ENCODE measurements at places on chromosomes 12 and 14.

- DNase-seq, result no peak
Observed at GRCh38 chr12:123934829-123935228, 37.8 kb downstream of the CCDC92 start.

- no peak for DNase-seq
Observed at GRCh38 chr14:65462411-65462810, 49.9 kb downstream of the FUT8 start.

DNA sequence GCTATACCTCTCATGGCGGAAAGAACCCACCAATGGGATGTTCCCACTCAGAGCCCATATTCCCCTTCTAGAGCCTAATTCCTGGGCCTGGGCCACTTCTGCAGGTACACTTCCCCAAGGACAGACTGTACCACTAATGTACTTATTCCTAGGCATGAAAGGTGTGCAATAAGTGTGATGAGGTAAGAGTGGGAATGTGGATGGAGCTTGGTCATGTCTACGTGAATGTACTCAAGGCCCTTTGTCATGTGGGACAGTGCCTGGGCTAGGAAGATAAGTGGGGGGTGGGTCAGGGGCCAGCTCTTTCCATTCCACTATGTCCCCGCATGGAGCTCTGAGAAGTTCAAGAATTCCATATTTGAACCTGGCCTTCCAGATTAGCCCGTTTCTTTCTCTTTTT, 63.4 kb upstream of the FUT8 start:
- DNase-seq, result no peak

DNA sequence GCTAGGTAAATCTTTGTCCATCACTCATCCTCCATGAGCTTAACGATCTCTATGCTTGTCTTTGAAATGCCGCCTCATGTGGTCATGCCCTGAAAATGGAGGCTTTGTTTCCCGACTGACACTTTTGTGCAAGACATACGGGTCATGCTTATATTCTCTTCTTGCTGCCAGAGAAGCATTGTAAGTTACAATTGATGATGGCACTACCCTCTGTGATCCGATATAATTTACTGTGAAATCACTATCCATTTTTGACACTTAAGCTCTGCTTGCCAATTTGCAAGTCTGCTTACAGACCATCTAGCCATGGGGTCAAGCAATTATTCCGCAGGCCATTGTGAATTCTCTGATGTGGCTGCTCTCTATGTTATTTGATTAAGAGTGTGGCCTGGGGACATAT, 650.0 kb downstream of the FLRT2 start:
- no peak for DNase-seq

- DNase-seq, result no peak
Observed at GRCh38 chr12:89939522-89940215, 231.0 kb upstream of the ATP2B1 start.

DNA sequence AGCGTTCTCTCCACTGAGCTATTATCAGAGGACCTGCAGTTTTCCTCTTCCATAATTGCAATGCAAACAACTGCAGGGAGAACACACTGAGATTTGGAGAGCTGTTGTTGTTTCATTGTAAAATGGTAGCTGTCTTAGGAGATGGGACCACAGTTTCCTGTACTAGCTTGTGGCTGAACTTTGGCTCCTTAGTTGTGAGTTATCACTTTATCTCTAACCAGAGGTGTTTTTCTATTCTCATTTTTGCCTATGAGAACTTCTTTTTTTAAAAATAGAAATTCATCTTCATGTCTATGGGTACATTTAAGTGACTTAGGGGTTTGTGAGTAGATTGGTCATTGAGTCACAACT, 216.5 kb downstream of the SLC38A4 start:
- peak; percentile 30 for DNase-seq

- no peak for DNase-seq
Observed at GRCh38 chr14:61646366-61647116, 48.8 kb upstream of the HIF1A start.

DNA sequence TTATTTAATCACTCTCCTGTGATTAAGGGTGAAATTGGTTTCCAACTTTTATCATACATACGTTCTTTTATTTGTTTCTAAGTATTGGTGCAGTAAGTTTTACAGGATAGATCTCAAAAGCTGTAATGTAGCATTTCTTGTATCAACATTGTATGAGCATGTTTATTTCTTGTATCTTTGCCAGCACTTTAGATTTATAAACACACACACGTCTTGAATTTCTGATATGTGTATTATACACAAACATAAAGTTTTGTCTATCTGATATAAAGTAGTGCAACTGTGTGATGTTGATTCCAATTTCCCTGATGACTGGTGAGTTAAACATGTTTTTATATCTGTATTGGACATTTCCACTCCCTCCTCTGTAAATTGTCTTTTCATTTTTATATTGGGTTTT, 134.7 kb downstream of the NOVA1 start:
- no peak for DNase-seq

DNA sequence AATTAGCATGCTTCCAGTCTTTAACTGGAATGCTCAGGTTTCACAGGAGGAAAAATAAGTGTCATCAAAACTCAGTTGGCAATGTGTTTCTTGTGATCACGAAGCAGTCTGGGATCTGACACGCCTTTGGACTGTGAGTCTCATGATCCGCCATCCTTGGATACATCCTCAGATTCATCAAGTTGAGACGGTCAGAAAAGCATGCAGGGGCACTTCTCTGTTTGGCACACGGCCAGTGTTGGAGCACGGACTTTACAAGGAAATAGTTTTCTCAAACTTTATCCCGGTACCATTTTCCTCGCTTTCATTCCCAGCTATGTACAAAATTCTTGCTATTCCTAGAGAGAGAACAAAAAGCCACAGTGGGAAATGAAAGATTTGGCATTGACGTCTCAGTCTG, 88.4 kb upstream of the PARP11 start:
- no peak for DNase-seq

DNA sequence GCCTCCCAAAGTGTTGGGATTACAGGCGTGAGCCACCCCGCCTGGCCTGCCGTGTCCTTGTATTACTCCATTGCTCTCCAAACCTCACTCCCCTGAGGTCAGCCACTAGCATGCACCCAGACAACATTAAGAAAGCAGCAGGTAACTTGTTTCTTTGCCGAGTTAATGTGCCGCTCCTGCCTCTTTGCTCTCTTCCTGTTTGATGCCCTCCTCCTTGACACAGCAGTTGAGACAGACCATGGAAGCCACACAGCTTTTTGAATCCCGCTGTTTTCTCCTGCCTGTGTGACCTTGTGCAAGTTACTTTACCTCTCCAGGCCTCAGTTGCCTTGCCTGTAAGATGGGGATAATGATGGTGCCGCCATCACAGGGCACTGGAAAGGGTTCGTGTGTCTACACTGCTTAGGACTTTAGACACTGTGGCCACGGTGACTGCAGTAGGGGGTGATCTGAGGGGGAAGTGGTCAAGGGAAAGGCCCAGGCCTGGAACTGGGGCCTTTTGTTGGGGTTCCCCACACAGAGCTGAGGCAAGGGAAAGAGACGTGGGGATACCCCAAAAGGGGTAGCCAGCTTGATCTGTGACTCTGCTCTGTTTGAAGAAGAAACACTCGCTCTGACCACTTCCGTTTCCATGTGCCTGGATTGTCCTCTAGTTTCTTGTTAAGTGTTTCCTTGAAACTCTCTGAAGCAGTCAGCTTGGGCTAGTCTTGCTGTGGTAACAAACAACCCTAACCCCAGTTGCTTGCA, 69.3 kb downstream of the RIN3 start:
- DNase-seq, result no peak

- DNase-seq, result no peak
Observed at GRCh38 chr14:51176839-51177238, 63.2 kb upstream of the TMX1 start.

- no peak for DNase-seq
Observed at GRCh38 chr12:8157484-8158198, 826 bp downstream of the ZNF705A start.

DNA sequence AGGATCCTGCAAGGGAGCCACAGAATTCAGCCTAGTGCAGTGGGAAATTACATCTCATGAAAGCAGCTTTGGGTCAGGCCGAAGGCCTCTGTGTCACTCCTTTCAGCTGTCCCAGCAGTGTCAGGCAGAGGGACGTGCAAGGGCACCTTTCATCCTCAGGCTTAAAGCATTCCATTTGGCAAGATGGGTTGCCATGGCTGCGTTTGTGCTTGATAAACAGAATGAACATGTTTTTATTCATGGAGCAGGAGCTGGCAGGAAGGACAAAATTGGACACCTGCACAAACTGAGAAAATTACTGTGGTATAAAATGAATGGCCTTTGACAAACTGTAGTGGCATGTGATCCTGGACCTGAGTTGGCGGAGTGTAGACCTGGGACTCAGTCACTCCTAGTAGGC, 29.4 kb downstream of the ACAD10 start:
- no peak for DNase-seq

GRCh38 chr12:119296535-119296934, 38.0 kb upstream of the CCDC60 start:
- DNase-seq, result no peak

GRCh38 chr14:61098721-61099120, 117.7 kb downstream of the SLC38A6 start:
- DNase-seq, result no peak

- no peak for DNase-seq
Observed at GRCh38 chr12:84856156-84856900, 56.3 kb downstream of the SLC6A15 start.

- no peak for DNase-seq
Observed at GRCh38 chr14:68658029-68658509, 134.8 kb downstream of the ZFP36L1 start.

- DNase-seq, result no peak
Observed at GRCh38 chr12:106445959-106446358, 88.4 kb downstream of the POLR3B start.

DNA sequence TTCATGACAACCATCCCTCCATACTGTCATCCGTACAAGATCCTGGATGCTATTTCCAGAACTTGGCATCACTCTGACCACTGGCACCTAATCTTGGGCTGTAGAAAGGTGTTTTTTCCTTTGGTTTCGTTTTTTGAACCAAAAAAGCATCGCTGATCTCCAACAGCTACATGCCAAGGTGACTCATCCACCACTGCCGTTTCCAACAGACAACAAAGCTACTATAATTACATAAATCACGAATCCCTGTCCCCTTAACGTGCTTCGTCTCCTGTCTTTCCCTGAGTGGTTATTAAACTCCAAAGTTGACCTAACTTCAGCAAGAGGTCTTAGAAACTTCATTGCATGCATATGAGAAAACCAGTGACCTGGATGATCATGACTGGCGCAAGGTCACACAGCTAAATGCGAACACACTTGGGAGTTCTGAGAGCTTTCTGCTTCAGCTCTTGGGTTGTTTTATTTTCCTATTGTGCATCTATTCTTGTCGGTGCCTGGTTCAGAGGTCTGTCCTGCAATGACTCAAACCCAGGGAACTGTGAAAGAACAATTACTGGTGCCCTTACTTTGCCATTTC, 99.9 kb downstream of the PPM1H start:
- no peak for DNase-seq

- no peak for DNase-seq
Observed at GRCh38 chr12:113757221-113758002, 208.7 kb downstream of the RBM19 start.

- DNase-seq, result no peak
Observed at GRCh38 chr14:75406856-75407255, 21.0 kb upstream of the JDP2 start.

DNA sequence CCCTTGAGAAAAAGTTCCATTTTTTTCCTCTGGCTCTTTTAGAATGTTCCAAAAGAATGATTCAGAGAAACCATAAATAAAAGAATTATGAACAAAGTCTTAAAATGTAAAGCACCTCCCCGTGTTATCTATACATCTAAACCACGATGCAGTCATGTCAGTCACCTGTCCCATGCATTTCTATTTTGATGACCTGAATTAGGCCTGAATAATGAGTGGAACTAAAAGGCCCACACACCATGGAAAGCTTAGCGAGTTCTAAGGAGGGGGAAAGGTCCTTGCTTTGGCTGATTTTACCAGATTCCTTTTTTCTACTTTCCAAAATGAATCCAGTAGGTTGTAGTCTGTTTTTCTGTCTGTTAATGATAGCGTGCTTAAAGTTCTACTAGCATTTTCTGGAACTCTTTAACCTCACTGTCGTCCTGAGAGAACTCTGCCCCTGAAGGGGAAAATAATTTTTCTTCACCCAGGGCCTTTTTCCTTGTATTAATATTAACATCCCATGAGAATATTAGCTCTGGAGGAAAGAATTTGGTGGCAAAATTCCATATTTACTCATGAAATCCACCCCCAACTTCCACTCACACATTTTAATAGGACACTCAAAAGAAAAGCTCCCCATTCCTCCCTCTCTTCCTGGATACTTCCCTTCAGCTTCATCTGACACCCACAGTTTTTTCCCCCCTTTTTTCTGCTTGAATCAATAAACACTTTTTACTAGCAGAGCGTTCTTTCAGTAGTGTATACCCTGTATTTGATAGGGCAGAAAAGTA, 266.3 kb upstream of the DIO2 start:
- DNase-seq, result no peak

DNA sequence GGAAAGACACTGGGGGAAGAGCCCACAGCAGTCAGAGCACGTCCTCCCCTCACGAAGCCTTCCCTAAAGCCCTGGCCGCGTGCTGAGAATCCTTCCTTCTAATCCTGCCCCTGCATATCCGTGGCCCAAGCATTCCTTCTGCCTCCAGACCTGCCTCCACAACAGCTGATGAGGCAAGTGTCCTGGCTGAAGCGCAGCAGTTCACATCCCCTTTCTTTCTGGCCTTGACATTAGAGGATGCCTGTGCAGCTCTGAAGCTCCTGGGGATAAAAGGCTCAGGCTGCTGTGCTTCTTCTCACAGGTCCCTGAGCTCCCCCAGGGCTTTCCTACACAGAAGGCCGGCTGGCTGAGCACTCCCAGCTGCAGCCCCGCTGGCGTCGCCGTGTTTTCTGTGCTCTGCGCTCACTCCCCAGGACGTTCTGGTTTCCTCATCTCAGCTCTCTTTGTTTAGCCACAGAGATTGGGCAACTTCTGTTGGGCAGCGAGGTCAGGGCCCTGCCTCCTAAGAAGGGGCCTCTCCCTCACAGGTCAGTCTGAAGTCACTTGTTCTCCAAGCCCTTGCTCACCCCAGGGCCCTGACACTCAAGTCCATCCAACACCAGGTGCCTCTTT, 45.8 kb downstream of the NINJ2 start:
- no peak for DNase-seq

GRCh38 chr14:103231376-103232019, 102.5 kb upstream of the EIF5 start:
- no peak for DNase-seq

DNA sequence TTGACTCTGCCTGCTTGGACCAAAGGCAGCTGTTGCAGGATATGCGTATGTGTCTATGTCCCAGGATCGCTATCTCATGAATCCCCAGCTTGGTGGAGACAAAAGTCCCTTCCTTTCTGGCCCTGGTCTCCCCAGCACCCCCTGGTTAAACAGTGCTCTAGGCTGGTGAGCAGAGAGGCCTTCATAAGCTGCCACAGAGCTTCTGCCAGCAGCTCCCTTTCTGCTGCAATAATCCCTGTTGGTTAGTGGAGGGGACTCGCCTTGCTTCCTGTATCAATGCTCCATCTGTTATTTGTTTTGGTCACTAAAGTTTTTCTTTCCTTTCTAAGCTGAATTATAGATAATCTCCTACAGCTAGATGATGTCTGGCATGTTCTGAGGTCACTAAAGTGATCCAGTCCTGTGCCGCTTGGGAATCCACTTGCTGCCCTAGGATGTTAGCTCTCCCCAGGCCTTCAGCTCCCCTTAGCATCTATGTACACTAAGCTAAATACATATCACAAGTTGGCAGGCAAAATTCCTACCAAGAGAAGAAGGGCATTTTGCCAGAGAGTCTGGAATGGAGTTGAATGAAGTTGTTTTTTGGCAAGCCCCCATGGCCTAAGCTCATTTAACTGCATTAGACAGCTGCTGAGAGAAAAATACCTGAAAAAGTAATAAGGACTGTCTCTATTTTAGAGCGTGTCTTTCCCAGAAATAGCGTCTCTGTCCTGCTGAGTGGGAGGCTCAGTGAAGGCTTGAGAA, 47.8 kb downstream of the RDH12 start:
- DNase-seq, result no peak
